ENCODE measurements at places on chromosomes 2 and 18.

DNA sequence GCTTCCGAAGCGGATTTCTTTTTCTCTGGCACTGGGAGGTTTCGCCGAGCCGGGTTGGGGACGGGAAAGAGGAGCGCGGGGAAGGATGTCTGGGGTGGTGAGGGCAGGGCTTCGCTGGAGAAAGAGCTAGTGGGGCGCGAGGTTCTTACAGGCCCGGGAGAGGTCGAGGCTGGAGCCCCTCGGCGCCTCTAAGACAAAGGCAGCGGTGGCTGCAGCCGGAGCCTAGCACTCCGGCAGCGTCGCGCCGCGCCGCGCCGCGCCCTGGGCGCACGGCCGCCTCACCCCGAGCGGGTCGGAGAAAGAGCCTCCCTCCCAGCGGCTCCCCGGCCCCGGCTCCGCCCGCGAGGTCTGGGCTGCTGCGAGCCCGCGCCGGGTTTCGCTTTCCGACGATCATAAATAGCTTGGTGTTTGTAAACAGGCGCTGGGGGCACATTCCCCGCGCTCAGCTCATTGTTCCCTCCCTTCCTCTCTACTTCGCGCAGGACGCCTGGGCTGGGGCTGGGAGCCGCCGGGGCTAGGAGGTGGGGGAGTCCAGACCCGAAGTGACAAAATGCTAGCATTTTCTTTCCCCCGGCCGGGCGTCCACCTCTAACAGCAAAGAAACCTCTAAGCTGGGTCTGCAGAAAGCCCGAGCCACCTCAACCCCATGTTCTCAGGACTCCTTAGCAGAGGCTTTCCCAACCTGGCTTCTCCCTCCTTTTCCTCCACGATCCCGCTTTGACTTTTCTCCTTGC, 813 bp upstream of the MEIS1 start:
- DNase-seq: peak; percentile 34

- DNase-seq: no peak
Observed at GRCh38 chr18:13541621-13542519, 184.5 kb downstream of the FAM210A start.

- DNase-seq: no peak
Observed at GRCh38 chr2:112585400-112585799, 991 bp downstream of the CHCHD5 start.

DNA sequence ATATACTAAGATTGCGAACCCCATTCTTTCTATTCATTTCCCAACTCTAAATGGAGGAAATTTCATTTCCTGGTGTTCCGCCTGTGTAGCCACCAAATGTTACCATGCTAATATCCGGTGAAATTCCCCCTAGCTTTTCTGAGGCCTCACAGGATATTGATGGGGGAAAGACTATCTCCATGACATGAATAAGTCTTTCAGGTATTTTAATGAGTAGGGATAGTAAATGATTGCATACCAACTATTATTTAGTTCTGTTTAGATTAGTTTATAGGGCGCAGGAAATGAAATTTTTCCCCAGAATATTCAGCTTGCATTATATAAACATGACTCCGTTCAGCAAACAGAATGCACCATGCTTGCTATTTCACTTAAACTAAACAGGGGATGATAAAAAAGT, 55.4 kb downstream of the COL5A2 start:
- DNase-seq: no peak

DNA sequence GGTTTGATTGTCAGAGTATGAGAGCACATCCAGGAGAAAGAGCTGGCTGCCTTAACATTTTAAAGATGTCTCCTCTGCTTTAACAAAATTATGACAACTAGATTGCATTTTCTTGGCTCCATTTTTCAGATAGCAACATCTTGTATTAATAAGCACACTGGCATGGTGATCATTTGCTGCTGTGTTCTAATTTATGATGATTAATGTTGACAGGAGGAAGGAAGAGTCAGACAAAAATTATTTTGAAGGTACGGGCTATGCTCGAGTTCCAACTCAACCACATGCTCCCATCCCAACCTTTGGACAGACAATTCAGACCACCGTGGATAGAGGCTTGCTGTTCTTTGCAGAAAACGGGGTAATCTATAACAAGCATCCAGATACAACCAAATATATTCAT, 98.2 kb upstream of the TTC39C start:
- DNase-seq: no peak

DNA sequence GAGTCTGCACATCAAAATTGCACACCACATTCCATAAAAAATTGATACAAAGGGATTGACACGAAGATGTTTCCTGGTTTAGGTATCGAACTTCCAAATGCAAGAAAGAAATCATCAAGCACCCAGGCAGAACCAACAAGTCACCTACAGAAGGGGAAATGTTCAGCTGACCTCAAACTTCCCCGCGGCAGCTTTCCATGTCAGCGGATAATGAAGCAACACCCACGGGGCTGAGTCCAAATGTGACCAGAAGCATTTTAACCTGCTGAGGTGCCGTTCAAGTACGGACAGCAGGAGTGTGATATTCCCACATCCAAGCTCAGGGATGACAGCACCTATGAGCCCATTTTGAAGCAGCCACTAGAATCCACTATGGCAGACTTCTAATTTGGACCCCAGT, 124.9 kb downstream of the GALNT14 start:
- no peak for DNase-seq

DNA sequence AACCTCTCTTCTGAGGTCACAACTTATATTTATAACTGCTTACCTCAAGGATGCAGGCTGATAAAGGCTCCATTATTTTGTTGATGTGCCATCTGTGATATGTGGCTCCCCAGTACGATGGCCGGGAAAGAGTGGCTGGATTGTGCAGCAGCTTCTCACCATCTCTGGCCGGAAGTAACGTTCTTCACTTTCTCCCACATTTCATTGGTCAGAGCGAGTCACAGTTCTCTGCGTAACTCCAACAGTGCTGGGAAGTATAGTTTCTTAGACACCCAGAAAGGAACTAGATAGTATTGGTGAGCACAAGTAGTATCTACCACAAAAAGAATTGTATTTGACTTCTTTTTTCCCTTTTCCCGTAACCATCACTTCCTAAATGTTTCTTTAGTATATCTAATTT, 28.7 kb downstream of the ZSWIM2 start:
- no peak for DNase-seq

DNA sequence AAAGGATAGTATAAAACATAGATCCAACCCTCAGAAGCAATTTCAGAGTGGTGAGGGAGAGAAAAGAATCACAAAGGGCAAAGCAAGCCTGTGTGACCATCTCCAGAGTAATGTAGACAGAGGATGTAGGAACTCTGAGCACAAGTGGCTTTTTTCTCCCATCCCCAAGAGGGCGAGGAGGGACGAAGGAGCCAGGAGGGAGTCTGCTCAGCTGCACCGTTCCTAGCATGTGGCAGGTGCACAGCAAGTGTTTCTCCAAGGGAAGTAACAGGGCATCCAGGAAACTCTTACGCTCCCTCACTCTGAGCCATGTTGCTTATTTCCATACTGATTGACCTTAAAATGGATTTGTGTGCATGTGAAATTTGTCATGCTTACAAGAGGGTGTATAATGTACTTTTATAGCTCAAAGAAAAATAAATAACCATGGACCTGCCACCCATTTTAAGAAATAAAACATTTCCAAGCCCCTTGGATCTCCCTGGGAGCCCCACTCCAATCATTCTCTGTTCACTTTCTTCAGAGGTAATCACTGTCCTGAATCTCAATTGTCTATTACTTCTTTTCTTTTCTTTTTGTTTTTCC, 37.8 kb upstream of the SEC11C start:
- DNase-seq: no peak

GRCh38 chr2:40535972-40536371, 84.1 kb upstream of the SLC8A1 start:
- DNase-seq: no peak

- peak; percentile 49 for DNase-seq
Observed at GRCh38 chr18:59823596-59824195, 76.1 kb upstream of the PMAIP1 start.

- DNase-seq: no peak
Observed at GRCh38 chr18:69659142-69659651, 258.5 kb downstream of the DOK6 start.

DNA sequence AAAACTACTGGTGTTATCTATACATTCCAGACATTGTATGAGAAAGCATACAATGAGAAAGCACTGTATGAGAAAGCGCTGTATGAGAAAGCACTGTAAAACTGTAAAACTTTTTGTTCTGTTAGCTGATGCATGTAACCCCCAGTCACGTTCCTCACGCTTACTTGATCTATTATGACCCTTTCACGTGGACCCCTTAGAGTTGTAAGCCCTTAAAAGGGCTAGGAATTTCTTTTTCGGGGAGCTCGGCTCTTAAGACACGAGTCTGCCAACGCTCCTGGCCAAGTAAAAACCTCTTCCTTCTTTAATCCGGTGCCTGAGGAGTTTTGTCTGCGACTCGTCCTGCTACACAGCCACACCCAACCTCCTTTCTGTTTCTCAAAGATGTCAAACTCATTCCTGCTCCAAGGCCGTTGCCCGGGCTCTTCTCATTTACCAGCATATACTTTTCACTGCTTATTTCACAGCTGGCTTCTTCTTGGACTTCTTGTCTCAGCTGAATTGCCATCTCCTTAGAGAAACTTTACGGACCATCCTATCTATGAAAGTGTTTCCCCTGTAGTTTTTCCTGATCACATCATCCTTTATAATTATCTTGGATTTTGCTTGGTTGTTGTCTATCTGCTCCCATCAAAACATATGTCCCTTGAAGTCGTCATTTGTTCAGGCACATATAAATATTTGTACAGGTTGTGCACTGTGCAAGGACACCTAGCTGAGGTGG, 29.8 kb upstream of the YES1 start:
- no peak for DNase-seq
